WTC11 (cell line): ENCODE measurements at places on chromosomes 1 and 21.

GRCh38 chr1:214557952-214558735 lies 6.7 kb upstream of the PTPN14 start:
- no peak for DNase-seq

- no peak for DNase-seq
These were observed 59.5 kb downstream of the C21orf91 start for GRCh38 chr21:17759511-17760178.

- DNase-seq = no peak
These were observed 240.6 kb downstream of the NCAM2 start for GRCh38 chr21:21238629-21239400.

DNA sequence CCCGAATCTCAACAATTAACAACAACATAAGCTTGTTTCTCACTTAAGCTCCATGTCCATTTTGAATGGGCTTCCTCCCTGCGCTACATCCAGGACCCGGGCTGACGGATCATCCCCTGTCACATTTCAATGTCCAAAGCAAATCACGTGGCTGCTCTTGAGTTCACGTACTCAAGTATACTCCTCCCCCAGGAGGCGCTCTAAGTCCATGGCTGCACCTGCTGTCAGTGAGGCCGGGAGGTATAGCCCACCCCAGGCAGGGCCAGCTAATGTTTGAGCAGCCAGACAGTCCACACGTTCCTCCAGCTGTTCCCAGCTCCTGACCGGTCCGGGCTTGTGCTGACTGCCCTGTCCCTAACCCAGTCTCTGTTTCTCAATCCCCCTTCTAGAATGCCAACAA lies 220.8 kb downstream of the SLC35F3 start:
- peak; percentile 90 for DNase-seq

DNA sequence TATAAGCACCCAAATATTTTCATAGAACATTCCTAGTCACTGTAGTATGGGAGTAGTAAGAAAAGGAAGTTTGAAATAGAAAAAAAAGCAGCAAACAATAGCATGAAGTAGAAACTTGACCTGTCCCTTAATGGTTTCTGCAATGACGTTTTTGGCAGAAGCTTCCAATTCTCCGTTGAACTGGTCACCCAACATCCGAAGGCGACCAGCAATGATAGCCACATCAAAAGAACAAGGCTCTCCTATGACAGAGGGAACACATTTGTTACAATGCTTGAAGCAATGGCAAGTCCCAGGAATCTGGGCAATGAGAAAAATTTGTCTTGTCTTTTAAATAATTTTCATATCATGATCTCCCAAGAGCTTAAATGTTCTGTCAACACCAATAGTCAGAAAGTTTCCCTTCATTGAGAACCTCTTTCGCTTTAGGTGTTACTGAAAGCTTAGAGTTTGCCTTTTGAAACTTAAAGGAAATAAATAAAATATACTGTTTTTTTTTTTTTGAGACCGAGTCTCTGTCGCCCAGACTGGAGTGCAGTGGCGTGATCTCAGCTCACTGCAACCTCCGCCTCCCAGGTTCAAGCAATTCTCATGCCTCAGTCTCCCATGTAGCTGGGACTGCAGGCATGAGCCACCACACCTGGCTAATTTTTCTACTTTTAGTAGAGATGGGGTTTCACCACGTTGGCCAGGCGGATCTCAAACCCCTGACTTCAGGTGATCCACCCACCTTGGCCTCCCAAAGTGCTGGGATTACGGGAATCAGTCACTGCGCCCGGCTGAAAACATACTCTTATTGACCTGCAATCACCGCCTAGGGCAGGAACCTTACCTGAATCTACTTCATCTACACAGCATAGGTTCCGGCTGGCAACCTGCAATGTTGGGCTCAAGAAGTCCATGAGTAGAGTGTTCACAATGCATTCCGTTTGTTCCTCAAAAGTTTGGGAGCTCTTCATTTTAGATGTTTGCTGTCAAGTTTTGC lies 672 bp downstream of the BCL2L15 start:
- DNase-seq = no peak

DNA sequence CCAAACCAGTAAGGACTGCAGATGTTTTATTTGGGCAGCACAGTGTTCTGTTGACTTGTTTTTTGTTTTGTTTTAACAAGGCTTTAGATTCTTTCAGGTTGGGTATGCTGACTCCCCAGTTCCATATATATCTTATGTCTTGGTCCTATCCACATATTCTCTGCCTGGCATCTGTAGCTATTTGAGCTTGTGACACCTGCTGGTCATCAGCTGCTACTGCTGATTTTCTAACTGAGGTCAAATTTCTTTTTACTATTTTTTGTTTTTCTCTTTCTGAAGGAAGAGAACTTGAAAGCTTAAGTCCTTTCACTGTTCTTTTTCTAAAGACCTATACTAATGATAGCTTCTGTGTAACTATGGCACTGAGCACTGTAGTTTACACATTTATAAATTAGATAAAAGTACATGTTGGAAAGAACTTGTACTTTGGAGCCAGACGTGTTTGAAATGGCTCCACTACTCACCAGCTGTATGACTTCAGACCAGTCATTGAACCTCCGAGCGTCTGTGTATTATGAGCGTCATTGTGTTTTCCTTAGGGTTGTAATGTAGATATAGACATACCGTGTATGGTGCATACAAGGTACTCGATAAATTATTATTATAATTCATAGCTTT lies 109.4 kb downstream of the NRDC start:
- no peak for DNase-seq

- DNase-seq = no peak
These were observed 14.0 kb upstream of the SAMSN1 start for GRCh38 chr21:14560139-14560538.

DNA sequence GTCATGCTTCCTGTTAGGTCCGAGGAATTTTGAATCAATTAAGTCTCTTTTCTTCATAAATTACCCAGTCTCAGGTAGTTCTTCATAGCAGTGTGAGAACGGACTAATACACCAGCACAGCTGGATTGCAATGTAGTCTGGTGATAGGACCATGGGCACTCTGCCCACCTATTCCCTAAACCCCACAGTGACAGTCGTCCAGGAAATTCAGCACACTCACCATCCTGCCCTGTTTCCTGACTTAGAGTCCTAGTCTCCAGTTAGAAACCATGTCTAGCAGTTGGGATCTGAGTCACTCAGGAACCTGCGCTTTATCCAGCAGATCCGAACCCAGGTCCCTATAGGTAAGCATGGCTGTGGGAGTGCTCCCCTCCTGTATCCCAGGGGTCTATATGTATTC lies 149.3 kb upstream of the TNR start:
- no peak for DNase-seq

- DNase-seq = peak; percentile 86
These were observed 28.8 kb downstream of the AHDC1 start for GRCh38 chr1:27574871-27575831.

DNA sequence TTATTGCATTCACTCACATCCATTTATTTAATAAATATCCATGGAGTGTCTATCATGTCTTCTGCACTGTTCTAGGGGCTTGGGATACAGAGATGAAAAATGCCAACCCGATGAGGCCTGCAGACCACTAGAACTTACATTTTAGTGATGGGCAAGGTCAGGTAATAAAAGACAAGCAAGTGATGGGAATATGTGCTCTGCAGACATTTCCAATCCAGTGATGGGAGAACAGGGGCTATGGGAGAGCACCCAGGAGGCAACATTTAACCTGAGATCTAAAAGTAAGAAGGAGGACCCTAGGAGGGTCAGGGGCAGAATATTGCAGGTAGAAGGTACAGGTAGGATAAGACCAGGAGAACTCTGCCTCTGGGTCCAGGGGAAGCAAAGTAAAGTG lies 53.1 kb downstream of the ETS2 start:
- DNase-seq = no peak

GRCh38 chr1:89310976-89311375 lies 38.3 kb upstream of the GBP5 start:
- no peak for DNase-seq

DNA sequence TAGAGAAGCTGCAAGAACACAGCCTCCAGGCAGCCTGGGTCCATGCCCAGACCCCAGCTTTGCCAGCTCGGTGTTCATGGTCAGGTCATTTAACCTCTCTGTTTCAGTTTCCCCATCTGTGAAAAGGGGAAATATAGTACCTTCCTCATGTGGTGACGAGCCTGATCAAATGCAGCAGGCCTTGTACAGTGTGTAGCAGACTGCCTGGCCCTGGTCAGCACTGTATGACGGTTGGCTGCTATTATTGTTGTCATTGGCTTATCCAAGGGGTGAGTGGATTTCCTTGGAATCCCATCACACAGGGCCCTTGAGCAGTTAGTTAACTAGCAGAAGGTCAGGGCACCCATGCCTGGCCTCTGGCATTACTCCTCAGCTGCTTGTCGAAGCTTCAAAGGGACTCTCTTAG lies 6.6 kb upstream of the TMEM51 start:
- no peak for DNase-seq

GRCh38 chr1:76254104-76255030 lies 179.8 kb downstream of the ST6GALNAC3 start:
- DNase-seq = no peak

DNA sequence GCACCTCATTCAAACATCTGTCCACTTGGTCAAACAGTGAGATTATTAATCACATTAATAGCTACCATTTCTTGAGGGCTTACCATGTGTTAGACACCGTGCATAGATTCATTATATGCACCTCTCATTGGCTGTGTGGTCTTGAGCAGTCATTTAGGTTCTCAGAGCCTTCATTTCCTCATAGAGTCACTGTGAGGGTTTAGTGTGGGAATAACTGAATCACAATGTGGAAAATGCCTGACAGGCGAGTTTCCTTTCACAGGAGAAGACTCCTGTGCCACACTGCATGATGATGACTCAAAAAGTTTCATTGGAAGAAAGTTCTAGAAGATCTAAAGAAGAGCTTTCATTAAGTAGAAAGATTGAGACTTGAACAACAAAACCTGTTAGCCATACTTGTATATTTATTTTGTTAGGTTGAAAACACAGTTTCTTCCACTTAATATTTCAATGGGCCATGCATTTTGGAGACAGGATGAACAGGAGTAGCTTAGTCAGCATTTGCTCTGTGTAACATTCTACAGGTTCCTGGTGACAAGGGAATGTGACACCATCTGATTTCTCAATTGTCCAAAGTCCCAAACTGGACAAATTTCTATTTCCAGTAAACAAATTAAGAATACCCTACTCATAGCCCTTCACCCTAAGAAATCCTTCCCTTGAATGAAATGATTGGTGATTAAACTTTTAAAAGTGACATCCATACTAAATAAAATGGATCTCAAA lies 45.7 kb downstream of the FYB2 start:
- DNase-seq = no peak

GRCh38 chr1:222928212-222928611 lies 113.4 kb downstream of the DISP1 start:
- peak; percentile 65 for DNase-seq

GRCh38 chr1:178465011-178465410 lies 31.8 kb downstream of the CLEC20A start:
- DNase-seq = no peak

DNA sequence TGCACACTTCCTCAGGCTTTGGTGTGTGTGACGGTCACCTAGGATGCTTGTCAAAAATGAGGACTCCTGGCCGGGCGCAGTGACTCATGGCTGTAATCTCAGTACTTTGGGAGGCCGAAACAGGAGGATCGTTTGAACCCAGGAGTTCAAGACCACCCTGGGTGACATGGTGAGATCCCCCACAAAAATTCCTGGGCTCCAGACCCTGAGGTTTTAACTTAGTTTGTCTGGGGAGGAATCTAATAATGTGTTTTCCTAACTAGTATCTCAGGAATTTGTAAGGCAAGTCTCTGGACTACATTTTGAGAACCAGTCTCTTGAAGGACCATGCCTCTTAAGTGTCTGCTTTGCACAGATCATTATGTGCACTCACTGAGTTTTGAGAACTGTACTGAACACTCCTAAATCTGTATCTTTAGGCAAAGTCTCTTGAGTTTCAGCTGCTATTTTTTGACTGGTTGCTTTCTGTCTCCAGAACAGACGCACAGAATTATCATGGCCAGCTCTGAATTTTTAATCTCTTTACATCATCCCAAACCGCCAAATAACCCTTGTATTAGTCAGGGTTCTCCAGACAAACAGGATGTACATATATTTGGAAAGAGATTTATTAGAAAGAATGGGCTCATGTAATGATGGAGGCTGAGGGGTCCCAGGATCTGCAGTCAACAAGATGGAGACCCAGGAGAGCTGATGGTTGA lies 45.5 kb upstream of the VANGL1 start:
- DNase-seq = no peak

GRCh38 chr1:31214316-31215064 lies 25.2 kb downstream of the NKAIN1 start:
- DNase-seq = peak; percentile 86

- DNase-seq = no peak
These were observed 44.5 kb downstream of the TSEN15 start for GRCh38 chr1:184096005-184096404.

GRCh38 chr1:29390491-29391361 lies 154.4 kb downstream of the PTPRU start:
- no peak for DNase-seq

DNA sequence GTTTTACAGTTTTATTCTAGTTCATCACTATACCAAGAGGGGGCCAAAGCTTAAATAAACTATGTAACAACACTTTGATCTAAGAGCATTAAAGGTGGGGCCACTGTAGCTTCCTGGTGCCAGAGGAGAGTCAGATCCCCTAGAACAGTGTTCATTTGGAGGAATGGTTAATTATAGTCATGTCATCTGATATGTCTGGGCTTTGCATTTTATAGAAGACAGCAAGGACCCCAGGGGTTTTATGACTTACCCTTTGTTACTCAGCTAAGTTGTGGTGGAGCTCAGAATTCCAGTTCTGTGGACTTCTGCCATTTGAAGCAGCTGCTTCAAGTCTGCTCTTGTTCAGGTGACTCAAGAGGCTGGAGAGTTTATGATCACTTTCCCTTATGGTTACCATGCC lies 16.7 kb downstream of the KDM4A start:
- DNase-seq = no peak

GRCh38 chr1:228018961-228019721 lies 12.3 kb downstream of the WNT3A start:
- DNase-seq = no peak

DNA sequence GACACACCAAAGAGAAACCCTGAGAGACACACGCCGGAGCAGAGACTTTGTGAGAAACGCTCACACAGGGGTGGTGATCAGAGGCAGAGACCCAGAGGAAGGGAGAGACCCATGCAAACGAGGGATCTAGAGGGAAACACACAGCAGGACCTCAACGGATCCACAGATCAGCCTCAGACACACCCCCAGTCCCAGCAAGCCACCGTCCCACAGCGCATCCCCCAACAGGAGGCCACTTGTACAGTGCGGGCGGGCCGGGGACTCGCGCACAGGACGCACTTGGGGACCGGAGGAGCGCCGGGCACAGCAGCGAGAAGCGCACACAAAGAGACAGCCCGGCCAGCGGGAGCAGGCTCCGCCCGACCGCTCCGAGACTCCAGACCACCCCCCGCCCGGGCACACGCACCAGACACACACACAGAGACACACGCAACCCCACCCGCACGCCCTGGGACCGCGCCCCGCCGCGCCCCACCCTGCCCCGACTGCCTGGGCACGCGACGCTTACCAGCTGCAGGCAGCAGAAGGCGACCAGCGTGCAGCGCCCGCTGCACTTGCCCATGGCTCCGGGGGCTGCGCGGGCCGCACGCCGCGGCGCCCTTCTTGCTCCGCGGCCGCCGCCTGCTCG lies 587 bp downstream of the NKAIN1 start:
- peak; percentile 55 for DNase-seq
